CD8-positive, alpha-beta memory T cell (primary cell): ENCODE measurements at places on chromosomes 4 and X. TPM values are rescaled to one million over a fixed set of nuclear protein-coding genes. Genes with fewer than 3 reads are reported as not detected.

The FGF13 gene
- total RNA-seq: not detected

- DNase-seq: no peak
Measured at GRCh38 chr4:147916351-147916750, 184.5 kb downstream of the ARHGAP10 start.

- DNase-seq: no peak
Measured at GRCh38 chr4:100574607-100575006, 56.8 kb upstream of the EMCN start.

The STARD8 gene
- 0.42 TPM for total RNA-seq

GRCh38 chr4:107818301-107818910, 6.3 kb upstream of the SGMS2 start:
- DNase-seq: no peak
